ENCODE measurements at places on chromosomes 11 and 22. TPM values are rescaled to one million over a fixed set of nuclear protein-coding genes. Genes with fewer than 3 reads are reported as not detected.

Gene FDXACB1
- polyA plus RNA-seq, result 0.95 TPM

Gene TRIM48
- polyA plus RNA-seq, result not detected

Gene PRAME
- polyA plus RNA-seq, result not detected

DNA sequence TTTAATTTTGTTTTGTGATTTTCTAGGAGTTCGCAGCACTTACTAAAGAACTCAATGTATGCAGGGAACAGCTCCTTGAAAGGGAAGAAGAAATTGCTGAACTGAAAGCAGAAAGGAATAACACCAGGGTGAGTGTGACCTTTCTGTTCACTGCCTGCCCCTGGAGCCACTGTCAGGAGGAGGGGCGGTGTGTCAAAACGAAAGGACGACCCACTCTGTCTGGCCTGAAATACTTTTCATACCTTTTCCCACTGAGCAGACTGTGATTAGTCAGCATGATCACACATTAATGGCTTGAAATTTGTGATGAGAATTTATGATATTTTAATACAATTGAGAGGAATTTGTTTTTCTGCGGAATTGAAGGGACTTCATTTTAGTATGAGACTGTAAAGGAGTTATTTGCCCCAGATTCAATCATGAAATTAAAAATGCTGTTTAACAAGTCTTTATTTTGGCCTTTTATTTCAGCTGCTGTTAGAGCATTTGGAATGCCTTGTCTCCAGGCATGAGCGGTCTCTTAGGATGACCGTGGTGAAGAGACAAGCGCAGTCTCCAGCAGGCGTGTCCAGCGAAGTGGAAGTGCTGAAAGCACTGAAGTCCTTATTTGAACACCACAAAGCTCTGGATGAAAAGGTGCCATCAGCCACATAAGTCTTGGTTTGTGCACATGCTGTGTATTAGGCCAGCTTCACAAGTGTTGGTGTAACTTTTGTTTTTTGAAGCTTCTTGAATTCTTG lies 54.1 kb downstream of the PPFIA1 start:
- DNase-seq, result no peak

GRCh38 chr11:398826-399225 lies 4.8 kb downstream of the PKP3 start:
- no peak for DNase-seq

GRCh38 chr22:42743501-42743991 lies 22.9 kb upstream of the A4GALT start:
- no peak for DNase-seq

GRCh38 chr22:28051787-28052356 lies 132.8 kb upstream of the PITPNB start:
- DNase-seq, result peak; percentile 70

- DNase-seq, result peak; percentile 98
These were observed at the start of gene TESMIN for GRCh38 chr11:68751331-68751856. Gene TESMIN, minus strand, starts transcription at chr11:68751520. Its CDS starts 860 bp downstream, at chr11:68750660.

GRCh38 chr22:41913842-41914534 lies 886 bp downstream of the SHISA8 start:
- DNase-seq, result no peak

GRCh38 chr11:35688023-35688422 lies 25.4 kb downstream of the TRIM44 start:
- no peak for DNase-seq
